Fibroblast of skin of abdomen (primary cell): ENCODE measurements at places on chromosomes 6 and 20.

DNA sequence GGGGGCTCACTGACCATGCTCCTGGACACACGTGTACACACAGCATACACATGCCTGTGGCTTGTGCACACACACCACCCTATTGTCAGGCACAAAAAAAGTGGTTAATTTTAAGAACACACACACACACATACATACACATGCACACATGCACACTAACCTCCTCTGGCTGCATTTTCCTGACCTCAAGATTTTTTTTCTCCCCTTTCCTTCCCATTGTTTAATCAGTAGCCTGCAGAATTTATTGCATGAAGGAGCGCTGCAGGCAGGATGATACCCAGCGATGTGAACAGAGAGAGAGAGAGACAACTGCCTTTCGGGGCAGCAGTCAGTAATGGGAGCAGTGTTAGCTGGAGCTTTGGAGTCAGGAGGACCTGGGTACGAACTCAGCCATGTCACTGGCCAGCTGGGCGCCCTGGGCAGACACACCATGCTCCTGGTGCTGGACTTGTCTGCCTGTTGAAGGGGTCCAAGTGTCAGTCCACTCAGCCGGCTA lies 990 bp upstream of the TRAF3IP2 start:
- no peak for DNase-seq

DNA sequence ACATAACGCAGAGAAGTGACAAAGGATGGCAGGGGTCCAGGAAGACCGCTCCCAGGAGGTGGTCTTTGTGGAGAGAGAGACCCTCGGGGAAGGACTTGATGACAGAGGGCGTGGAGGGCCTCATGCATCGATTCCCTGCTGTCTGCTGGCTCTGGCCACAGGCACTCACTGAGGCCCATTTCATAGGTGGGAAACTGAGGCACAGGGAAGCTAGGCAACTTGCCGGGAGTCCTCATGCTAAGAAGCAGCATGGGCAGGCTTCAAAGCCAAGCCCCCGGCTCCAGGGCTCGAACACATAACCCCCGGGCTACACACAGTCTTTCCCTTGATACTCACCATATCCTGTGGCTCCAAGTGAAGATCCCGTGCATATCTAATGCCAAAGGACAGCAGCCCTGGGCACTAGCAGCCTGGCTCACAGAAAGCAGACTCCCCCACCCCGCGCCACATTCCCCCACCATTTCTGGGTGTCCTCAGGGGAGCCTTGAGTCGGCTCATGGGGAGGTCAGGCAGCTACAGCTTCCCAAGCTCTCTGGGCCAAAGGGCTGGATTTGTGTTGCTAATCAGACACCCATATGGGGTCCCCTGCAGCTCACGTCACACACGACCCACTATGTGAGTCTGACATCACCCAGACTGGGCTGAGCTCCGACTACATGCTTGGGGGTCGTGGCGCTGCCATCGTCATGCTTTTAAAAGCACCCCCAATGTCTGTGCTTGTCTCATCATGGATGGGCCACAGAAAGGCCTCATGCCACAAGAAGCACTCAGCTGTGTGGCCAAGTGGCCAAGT lies 130.9 kb upstream of the PMEPA1 start:
- DNase-seq, result no peak

GRCh38 chr6:136921936-136922684 lies at the start of gene SLC35D3:
Gene SLC35D3, plus strand, starts transcription at chr6:136922301. Its CDS starts 128 bp downstream, at chr6:136922429.
- peak; percentile 4 for DNase-seq

GRCh38 chr6:74579794-74580193 lies 626.1 kb downstream of the COL12A1 start:
- DNase-seq, result no peak

DNA sequence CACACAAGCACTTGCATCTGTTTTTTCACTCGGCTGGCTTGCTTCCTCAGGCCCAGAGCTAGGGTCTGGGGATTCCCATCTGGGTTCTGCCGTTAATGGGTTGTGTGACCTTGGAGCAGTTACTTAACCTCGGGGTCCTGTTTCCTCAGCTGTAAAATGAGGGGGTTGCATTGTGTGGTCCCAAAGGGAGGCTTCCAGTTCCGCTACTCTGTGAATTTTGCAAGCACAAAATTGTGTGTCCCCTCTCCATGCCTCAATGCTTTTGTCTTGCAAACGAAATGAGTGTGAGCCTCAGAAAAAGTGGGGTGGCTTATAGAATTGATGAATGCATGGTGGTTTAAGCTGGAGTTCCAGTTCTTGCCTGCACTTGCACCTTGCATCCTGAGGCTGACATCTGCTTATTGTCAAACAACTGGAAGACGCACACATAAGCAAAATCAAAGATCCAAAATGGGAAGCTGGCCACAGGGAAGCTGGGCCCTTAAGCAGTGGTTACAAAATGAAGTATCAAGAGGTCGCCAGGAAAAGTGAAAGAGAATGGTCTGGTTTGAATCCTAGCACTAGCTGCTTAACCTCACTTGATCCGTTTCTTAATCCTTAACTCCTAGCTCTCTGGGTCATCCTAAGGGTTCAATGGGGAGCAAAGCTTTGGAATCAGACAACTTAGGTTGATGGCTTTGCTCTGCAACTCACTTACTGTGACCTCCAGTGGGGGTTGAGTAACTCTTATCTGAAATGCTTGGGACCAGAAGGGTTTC lies 490.6 kb downstream of the DHX35 start:
- no peak for DNase-seq

DNA sequence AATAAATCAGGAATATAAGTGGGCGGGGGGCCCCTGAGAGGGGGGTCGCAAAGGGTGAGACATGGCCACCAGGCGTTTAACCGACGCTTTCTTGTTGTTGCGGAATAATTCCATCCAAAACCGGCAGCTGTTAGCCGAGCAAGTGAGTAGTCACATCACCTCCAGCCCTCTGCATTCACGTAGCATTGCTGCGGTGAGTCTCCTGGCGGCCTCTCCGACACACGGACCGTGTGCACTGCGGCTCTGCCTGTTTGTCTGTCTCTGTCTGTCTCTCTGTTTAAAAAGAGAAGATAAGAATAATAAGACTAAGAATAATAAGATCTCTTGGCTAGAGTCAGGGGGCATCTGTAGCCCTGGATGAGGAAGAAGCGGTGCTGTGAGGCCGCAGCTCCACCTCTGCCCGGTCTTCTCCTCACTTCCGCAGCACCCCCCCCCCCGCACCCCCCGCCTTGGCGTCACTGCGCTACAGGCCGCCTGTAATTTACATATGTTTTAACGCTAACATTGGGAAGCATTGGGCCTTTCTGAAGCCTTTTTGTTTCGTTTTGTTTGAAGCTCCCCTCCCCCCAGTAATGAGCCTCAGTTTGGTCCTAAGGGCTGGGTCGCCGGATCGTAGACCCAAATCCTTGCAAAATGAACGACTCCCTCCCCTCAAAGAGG lies 993 bp downstream of the STX16 start:
- peak; percentile 66 for DNase-seq

DNA sequence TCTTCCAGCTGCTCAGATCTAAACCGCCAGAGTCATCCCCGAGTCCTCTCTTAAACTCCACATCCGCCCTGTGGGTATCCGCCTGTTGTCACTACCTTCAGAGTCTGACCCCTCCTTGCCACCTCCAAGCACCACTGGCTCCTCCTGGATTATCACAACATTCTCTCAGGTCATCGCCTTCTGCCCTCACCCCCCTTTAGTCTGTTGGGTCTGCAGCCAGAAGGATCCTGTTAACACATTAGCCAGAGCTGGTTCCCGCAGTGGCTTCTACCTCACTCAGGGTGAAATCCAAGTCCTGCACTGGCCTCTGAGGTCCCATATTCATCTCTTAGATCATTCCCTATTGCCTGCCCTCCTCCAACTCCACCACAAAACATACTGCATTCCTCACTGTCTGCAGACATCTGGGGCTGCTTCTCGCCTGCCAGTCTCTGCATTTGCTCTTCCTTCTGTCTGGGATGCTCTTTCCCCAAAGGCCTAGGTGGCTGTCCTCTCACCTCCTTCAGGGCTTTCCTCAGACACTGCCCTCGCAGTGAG lies 34.1 kb downstream of the TNXB start:
- DNase-seq, result peak; percentile 70

DNA sequence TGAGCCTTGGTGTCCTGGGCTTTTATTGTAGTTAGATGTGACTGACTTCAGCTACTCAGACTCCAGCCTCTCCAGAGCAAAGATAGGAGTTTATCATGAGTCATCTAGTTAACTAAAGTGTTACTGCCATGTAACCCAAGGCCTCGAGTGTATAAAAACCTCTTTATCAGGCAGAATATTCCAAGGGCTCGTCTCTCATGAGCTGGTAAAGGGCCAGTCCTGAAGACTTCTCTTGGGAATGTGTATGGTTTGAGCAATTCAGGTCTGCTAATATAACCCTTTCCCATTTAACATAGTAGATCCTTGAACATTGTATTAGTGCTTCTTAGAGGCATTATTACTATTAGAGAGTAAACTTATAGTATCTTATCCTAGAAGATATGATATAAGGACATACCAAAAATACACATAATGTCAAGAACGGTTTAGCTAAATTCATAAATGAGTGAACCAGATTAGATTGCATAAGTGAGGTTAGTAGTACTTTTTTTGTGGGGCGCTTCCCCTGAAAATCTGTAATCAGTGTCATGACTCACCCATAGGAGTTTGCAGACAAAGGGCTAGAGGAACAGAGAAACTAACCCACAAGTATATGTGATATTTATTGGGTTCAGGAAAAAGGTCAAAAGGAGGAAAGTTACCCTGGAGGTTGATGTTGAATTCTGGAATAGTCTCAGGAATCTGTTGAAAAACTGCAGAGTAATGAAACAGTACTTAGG lies 16.0 kb downstream of the DSE start:
- DNase-seq, result peak; percentile 59

DNA sequence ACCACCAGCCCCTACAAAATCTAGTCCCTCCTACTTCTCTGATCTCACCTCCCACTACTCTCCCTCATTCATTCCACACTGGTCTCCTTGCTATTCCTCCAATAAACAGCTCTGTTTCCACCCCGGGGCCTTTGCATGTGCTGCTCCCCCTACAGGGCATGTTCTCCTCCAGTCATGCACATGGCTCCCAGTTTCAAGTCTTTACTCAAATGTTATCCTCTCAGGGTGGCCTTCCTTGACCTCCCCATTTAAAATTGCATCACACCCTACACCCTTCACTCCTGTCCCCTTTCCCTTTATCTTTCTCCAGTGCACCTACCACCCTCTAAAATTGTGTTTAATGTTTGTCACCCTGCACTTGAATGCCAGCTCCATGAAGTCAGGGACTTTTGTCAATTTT lies 174.5 kb downstream of the MRPL14 start:
- DNase-seq, result no peak

DNA sequence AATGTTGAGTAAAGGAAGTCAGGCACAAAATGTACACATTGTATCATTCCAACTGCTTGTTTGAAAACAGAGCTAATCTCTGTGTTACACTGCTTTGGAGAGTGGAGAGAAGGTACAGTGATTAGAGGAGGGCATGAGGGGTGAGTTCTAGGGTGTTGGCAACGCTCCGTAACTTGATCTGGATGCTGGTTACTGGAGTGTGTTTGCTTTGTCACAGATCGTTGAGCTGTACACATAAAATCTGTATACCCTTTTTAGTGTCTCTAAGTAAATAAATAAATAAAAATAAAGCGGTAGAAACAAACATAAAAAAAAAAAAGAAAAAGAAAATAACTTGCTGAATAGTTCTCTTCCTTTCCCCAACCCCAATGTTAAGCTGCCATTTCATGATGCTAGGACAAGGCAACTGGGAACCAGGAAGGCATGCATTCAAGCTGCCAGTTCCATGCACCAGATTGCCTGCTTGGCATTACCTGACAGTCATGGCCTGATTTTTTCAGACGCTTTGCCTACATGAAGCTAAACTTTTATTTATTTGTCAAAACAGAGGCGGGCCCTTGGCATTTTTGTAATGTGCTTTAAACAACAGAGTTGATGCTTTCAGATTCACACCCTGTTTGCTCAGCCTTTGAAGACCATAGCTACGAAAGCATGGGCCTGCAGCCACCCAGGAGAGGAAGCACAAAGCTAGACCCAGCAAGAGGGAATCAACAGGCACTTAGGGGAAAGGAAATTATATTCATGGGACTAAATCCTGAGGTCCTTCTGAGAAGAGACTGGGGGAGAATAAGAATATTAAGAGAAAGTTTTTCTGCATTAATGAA lies 21.2 kb downstream of the TNFRSF21 start:
- DNase-seq, result no peak

GRCh38 chr6:90088009-90088408 lies 193.7 kb downstream of the GJA10 start:
- DNase-seq, result peak; percentile 78

DNA sequence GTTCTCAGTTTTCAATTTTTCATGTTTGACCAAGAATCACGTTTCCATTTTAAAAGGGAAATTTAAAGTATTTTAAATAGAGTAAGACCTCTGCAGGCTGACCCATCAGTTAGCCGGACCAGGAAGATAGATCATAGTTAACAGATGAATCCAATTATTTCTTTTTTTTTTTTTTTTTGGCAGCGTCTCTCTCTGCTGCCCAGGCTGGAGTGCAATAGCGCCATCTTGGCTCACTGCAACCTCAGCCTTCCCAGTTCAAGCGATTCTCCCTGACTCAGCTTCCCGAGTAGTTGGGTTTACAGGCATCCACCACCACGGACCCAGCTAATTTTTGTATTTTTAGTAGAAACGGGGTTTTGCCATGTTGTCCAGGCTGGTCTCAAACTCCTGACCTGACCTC lies 256.7 kb upstream of the CNR1 start:
- no peak for DNase-seq

DNA sequence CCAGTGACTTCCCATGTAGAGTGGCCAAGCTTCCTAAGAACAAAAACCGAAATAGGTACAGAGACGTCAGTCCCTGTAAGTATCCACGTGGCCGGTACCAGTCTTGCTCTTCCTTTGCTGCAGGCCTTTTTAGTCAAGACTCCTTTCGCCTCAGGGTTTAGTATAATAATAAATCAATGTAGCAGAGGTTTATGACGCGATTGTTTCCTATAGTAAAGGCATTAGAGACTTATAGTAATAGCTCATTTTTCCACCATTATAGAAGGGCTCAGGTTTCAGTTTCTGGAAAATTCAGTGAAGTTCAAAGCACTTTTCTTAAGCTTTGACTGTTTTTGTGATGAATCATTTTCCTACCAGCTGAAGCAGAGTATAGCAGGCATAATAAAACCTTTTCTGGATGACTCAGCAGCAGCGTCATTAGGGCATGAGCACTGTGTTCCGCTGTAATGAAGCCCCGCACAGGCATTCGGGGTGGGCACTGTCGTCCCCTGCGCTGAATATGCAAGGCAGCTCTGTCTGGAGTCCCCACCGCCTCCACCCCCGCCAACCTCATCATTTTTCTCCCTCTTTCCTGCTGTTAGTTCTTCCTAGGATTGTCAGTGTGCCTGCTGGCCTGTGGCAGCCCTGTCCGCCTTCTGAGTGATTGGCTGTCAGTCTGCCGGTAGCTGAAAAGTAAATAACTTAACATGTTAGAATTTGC lies 51.3 kb downstream of the PTPN1 start:
- peak; percentile 97 for DNase-seq

DNA sequence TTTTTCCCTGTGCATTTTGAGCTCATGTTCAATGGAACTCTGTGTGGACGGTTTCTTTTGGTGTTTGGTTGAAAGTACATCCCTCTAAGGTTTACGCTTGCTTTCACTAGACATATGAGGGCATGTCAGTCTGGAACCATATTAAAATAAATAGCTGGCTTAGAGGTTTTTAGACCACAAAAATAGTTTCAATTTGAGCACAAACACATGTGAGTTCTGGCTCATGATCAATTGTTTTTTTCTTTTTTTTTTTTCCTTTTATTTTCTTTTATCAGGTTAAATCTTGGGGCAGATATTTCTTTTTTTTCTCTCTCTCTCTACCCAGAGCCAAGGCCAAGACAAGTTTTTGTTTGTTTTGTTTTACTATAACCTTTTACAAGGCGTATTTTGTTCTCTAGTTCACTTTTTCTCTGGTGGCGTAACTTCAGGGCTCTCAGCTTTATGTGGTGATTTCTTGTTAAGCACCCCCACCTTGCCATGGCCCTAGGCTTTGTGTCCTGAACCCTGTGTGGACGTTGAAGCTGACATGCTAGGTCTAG lies 92.9 kb downstream of the SHLD1 start:
- peak; percentile 35 for DNase-seq
